Left colon (tissue), 2 donors: ENCODE measurements at places on chromosomes 13 and 19.

DNA sequence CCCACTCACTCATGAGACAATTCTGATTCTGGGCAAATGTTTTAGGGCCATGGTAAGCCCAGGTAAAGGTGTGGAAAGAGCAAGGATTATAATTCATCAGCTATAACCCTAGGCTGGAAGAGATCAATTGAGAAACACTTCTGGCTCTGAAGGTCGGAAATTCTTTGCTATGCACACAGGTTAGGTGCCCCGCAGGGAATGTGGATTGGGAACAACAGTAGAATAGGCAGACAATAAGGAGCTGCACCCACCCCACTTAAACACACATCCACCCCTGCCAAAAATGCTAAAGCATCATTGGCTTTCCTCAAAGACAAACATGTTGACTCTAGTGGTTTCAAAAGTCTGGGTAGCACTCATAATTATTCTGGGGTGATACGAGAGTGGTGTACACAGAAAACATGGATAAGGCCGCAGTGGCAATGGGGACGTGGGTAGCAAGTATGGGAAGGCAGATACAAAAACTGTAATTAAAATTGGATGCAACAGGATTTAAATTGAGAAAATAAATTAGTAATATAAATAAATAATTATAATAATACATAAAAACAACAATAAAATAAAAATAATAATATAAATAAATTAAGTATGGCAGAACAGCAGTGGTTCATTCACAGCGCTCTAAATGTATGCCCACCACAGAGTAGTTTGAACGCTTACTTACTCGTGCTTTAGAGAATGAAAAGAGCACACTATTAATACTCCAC lies 8.6 kb downstream of the EFNB2 start:
- no peak for DNase-seq

- no peak for DNase-seq
These were observed 20.5 kb upstream of the FBXO27 start for GRCh38 chr19:39052846-39053245.

DNA sequence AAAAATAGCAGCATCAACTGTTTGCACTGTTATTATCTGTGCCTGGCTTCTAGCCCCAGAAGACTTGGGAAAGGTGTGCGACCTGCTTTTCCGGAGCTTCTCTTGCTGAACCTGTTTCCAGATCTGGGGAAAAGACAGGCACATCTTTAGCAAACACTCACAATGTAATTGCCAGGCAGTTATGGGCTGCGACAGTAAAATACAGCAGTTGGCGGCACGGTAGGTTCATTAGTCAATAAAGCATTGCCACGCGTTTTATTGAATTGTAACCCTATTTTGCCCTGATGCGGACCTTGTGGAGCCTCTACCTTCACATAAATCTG lies 223.7 kb upstream of the TSHZ3 start:
- no peak for DNase-seq

DNA sequence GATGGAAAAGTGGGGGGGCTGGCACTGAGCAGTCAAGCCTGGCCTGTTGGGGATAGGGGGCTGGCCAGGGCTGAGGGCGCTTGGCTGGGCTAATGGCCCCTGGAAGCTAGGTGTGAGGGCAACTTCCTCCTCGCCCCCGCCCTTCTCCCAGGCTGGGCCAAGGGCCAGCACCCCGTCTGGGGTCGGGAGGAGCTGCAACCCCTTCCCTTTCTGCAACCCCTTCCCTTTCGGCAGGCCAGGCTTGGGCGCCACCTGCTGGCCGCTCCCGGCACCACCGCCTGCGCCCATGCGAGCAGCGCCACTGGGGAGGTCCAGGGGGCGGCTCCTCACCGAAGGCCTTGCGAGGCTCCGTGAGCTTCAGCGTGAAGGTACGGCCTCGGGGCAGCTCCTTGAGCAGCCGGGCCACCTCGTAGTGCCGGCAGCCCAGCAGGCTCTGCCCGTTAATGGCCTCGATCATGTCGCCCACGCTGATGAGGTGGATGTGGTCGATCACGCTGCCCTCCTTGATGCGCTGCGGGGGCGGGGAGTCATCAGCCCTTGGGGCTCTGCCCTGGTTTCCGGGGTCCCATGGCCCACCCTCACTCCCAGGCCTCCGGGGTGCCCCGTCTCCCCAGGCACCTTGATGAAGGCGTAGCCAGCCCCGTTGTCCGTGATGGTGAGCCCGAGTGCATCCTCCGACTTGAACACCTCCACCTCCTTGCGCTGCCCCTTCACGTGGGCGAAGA lies 5.0 kb upstream of the PTGER1 start:
- peak; percentile 52 for DNase-seq

DNA sequence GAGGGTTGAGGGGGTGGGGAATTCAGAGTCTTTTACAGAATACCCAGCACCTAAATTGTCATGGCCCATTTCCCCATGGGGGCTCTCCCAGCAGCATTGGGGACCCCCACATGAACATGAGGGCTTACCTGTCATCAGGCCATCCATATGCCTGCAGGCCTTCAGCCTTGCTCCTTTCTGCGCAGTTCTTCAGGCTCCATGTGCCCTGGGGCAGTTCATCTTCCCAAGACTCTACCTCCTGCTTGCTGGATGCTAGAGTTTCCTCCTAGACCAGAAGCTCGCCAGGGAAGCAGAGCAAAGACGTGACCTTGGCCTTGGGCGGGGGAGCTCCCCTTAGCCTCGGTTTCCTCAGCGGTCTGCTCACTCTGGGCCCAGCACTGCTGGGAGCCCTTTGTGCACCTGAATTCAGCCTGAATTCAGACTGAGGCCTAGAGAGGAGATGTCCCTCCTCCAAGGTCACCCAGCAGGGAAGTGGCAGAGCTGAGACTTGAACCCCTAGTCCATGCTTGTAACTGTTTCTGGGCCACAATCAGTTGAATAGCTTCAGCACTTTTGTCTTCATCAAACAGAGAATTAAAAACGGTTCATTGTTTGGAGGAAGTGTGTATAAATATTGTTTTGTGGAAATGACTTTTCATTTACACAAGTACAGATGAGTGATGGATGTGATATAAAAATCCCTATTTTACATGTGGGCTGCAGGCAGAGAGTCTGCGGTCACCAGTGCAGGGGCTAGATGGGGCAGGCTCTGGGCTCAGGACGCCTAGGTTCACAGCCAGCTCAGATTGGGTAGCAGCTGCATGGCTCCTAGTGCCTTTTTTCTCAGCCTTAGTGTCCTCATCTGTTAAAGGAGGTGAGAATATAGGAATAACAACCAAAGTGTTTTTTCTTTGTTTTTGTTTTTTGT lies 9.5 kb downstream of the PPP5C start:
- DNase-seq = no peak

DNA sequence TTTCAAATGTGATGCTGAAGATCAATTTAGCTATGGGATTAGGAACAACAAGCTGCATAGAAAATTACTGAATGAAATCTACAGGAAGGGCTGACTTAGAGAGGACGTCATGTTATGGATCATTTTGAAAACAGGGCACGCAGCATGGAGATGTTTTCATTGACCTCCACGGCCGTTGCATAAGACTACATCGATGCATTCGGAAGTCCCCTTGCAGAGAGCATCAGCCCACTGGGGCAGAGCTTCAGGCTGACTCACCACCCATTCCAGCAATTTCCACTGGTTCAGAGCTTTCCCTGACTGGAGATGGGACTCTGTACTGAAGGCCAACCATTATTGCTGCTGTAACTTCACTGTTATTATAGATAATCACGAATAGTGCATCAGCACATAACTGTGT lies 305.3 kb downstream of the IRS2 start:
- DNase-seq = no peak

GRCh38 chr19:51698296-51698695 lies 5.2 kb downstream of the SPACA6 start:
- DNase-seq = no peak

DNA sequence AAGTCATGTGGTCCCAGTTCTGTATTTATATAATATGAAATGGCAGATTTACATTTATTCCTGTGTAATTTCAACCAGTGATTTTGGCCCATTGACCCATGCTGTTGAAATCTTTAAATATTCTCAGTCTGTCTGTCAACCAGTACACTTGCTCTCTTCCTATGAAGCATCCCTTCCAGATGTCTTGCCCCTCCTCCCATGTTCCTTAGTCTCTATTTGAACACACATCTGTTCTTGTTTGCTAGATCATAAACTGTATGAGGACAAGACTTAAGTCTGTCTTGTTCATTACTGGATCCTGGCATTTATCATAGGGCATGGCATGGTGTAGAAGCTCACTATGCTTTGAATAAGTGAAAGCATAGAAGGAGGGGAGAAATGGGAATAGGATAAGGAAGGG lies 34.9 kb downstream of the STARD13 start:
- no peak for DNase-seq

GRCh38 chr19:54541712-54542111 lies 31.9 kb upstream of the LILRA2 start:
- DNase-seq = no peak

DNA sequence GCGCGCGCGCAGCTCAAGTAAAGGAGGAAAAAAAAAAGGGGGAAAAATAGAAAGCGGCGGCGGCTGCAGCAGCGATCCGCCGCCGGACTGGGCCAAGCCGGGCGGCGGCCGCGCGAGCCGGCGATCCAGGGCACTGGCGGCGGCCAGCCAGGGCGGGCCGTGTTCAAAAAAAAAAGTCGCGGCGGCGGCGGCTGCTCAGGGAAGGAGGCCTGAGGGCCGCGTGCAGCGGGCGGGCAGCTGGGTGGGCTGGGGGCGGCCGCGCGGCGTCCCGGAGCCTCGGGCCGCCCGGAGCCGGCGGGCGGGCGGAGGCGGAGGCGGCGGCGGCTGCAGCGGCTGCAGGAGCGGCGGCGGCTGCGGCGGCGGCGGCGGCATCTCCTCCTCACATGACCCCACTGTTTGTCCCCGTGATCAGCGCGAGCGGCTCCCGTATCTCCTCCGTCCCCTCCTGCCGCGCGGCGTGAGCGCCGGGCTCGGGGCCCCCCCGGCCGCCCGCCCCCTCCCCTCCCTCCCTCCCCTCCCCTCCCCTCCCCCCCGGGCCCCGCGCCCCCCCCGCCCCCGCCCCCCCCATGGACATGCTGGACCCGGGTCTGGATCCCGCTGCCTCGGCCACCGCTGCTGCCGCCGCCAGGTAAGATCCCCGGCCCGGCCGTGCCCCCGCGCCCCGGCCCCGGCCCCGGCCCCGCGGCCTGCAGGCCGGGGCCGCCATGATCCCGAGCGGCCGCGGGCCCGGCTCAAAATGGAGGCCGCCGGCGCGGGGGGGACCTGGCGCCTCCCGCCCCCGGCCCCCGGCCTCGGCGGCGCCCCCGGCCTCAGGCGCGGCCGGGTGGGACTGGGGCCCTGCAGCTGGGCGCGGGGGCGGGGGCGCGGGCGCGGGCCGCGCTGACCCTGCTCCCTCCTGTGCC lies at the start of gene USF2:
TSS of gene USF2 (plus strand) at position 427 of the 902 bp plus-strand sequence. CDS start at position 567, 140 bp downstream.
- peak; percentile 80 for DNase-seq

DNA sequence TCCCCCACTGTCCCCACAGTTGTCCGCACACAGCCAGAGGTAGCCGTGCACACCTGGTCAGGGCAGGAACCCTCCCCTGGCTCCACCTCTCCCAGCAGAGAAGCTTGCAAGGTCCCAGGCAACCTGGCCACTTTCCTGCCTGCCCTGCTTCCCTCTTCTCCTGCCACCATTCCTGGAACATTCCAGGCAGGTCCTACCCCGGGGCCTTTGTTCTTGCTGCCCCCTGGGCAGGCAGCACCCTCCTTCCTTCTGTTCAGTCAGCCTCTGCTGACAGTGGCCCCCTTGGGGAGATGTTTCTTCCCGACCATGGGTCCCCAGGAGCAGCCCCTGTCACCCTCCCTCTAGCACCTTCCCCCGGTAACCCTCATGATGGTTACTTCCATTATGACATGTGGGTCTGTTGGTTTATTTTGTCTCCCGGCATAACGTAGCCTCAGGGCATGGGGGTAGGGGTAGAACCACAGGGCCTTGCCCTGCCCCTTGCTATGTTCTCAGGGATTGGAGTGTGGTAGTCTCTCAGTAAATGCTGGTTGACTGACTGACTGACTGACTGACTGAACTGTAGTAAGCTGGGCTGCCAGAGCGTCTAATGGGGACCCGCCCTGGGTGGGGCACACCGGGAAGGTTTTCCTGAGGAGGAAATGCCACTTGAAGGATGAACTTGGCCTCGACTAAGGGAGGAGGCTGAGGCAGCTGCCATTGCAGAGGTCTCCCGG lies 10.8 kb downstream of the PAK4 start:
- peak; percentile 92 for DNase-seq
